ENCODE measurements at places on chromosomes 16 and 17. TPM values are rescaled to one million over a fixed set of nuclear protein-coding genes. Genes with fewer than 3 reads are reported as not detected.

Gene NLRC3
- under 0.01 TPM for total RNA-seq

Gene MARVELD3
- total RNA-seq, result not detected

Gene TMEM238L
- not detected for total RNA-seq

Gene RAB37
- 0.33 TPM for total RNA-seq

Gene KIF2B
- not detected for total RNA-seq

Gene TBC1D26
- total RNA-seq, result 0.39 TPM

Gene TMEM256
- total RNA-seq, result 57.9 TPM
